Caki2 (cell line): ENCODE measurements at places on chromosomes 13 and 19. TPM values are rescaled to one million over a fixed set of nuclear protein-coding genes. Genes with fewer than 3 reads are reported as not detected.

- no peak for DNase-seq
These were observed 1.3 kb downstream of the FARP1 start for GRCh38 chr13:98144027-98144741.

DNA sequence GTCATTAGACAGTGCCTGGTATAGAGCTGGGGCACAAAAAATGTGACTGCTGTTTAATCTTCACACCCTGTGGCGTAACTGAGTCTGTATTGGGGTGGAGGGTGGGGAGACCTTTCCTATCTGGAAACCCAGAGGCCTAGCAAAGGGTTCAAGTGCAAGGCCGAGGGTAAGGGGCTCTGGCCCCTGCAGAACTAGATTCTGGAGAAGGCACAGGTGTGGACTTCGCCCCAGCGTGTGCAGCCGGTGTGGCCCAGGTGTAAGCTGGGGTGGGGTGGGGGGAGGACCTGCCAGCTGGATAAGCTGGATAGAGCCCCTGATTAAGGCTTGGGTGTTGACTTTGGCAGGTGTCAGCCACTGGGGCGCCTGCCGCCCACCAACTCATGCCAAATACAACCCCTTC lies 1.3 kb downstream of the RAB3D start:
- no peak for DNase-seq

DNA sequence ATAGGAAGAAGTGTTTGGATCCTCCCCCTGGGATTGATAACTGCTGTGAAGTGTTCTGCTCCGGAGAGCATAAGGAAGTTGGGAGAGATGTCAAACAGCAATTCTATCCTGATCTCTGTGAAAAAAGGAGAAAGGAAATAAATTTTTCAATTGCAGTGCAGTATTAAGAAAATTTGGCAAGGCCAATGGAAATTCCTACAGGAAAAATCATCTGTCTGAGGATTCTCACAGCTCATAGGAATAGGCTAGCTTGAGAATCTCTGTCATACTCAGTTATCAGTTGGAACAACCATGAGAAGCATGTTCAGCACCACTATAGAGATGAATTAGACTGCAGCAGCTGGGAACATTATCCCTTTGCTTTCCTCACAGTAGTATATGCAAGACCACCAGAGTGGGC lies 1238.9 kb upstream of the MIR17HG start:
- DNase-seq: no peak

- no peak for DNase-seq
These were observed 1.3 kb upstream of the CEACAM20 start for GRCh38 chr19:44530777-44531176.

DNA sequence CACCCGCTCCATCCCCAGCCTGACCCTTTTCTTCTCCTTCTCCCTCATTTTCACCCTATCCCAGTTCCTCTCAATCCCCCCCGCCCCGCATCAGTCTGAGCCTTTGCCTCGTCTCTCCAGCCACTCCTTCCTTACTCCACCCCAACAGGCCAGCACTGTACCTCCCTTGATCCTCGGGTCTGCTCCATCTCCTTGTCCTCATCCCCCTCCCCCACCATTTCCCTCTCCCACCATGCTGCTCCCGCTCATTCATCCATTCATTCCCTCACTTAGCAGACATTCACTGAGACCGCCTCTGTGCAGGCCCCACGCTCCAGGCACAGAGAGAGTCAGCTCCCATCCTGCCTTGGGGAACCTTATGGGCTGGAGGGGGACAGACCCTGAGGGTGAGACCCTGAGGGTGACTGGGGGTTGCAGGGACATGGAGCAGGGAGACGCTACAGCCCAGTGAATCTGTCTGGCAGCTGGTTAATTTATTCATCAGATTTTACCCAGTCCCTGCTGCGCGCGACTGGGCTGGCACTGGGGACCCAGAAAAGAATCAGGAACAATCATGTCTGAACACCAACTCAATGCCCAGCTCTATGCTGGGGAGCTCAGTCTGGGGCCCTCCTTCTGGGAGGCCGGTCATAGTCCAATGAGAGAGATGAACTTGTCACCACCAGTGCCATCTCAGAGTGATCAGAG lies 881 bp downstream of the ARHGAP33 start:
- no peak for DNase-seq

Gene CCL25
- not detected in 2 replicates for total RNA-seq

Gene BICRA
- total RNA-seq: 0.29 and 0.34 TPM in 2 replicates

GRCh38 chr13:88459331-88459730 lies 788.2 kb downstream of the SLITRK5 start:
- DNase-seq: no peak

Gene ZNF836
- total RNA-seq: 0.06 and 1.1 TPM in 2 replicates

- no peak for DNase-seq
These were observed 27.5 kb downstream of the MICU2 start for GRCh38 chr13:21576426-21576825.

DNA sequence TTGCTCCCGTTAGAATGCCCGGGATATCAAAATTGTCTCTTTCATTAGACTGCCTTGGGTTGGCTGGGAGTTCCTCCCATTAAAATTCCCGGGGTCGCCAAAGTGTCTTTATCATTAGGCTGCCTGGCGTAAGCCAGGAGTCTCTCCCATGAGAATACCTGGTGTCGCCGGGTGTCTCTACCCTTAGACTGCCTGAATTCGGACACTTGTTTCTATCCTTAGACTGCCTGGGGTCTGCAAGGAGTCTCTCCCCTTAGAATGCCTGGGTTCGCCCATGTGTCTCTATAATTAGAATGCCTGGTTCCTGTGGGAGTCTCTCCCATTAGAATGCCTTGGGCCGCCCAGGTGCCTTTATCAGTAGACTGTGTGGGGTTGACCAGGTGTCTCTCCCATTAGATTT lies 1538.2 kb downstream of the UQCRFS1 start:
- no peak for DNase-seq

DNA sequence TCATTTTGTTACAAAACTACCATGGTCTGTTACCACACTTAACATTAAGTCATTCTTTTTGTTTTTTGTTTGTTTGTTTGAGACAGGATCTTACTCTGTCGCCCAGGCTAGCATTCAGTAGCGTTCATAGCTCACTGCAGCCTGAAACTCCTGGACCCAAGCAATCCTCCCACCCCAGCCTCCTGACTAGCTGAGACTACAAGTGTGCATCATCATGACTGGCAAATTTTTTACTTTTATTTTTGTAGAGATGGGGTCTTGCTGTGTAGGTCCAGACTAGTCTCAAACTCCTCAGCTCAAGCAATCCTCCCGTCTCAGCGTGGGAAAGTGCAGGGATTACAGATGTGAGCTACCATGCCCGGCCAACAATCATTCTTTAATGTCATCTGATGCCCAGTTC lies 3.3 kb downstream of the ALDH16A1 start:
- DNase-seq: peak; percentile 32

Gene DGKH
- 1.9 and 2.3 TPM in 2 replicates for total RNA-seq

Gene GPI
- total RNA-seq: 829 and 893 TPM in 2 replicates

GRCh38 chr13:56659041-56659471 lies 481.7 kb upstream of the PRR20A start:
- DNase-seq: no peak

- DNase-seq: no peak
These were observed 145.6 kb downstream of the SHISA2 start for GRCh38 chr13:25906191-25906661.

Gene ZNF235
- total RNA-seq: 0.84 and 1.3 TPM in 2 replicates

GRCh38 chr19:11586331-11586730 lies 8.9 kb upstream of the ACP5 start:
- no peak for DNase-seq

- DNase-seq: no peak
These were observed 83.8 kb upstream of the WASF3 start for GRCh38 chr13:26473571-26474230.

- no peak for DNase-seq
These were observed 57.3 kb downstream of the IRS2 start for GRCh38 chr13:109728791-109729731.

DNA sequence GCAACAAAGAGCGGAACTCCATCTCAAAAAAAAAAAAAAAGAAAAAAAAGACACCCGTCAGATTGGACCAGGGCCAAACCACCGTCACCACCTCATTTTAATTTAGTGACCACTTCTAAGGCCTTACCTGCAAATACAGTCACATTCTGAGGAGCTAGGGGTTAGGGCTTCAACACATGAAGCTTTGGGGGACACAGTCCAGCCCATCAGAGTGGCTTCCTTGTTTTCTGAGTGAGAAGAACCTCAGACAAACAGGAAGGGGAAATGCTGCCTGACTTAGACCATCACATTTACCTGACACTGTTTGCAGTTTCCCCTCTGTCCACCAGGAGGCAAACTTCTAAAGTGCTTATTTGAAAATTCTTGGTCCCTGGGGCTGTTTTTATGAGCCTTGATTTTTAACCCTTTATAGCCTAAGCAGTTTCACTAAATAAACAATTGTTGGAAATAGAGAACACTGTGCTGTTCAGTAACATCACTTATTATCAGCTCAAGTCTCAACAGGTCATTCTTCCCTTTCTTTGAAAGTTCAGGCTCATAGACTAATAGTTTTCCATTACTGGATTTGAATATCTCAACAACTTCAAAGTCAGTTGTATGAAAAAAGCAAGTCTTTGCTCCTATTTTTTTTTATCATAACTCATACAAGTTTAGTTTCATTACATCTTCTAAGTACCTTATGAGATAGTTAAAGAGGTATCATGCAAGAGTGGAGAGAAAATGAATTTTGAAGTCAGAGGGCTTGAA lies 74.9 kb upstream of the WASF3 start:
- peak; percentile 41 for DNase-seq

- no peak for DNase-seq
These were observed 547.9 kb downstream of the GPC6 start for GRCh38 chr13:93774506-93774905.

DNA sequence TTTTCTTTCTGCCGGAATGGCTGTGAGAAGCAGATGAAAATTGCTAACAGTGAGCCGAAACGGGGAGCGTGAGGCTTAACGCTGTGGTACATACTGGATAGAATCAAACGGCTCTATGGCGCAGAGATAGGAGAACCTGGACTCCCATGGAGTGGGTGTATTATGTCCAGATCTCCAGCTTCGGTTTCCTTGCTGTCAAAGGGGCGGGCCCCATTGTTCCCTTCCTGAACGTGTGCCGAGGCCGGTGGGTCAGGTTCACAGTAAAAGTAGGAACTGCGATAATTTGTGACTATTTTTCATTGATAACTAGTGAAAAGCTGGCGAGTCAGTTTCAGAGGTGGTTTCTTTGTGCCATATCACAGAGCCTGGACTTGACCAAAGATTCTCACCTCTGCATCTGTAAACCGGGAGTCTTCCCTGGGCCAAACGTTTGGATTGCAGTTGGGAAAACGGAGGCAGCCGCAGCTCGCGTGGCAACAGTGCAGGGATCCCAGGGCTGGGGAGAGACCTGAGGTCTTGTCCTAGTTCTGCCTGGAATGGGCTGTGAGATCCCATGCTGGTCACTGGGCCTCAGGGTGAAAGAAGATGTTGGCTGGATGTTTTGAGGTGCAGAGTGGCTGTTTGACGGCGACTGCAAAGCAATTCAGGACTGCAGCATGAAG lies 752 bp downstream of the RPL18A start:
- DNase-seq: no peak

DNA sequence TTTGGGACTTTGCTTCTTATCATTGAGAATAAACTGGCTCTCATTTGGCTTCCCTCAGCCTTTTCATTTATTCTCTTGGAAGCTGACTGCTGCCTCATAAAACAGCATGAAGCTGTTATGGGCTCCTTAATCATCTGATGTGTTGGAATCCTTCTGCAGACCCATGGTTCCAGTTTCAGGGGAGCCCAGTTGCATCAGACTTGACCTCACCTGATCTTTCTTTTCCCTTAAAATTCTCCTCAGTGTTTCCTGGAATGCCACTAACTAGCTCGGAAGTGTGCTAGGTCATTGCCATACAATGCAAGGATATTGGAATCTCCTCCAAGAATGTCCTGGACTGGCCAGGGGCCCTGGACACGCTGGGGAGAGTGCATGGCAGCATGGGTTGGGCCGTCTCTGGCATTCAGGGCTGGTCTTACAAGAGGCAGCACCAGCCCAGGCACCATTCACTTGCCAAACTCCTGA lies 158.7 kb downstream of the FLT1 start:
- DNase-seq: no peak

Gene DHDH
- total RNA-seq: 1.6 and 4.4 TPM in 2 replicates

GRCh38 chr13:41199079-41199478 lies 4.7 kb upstream of the KBTBD7 start:
- no peak for DNase-seq

DNA sequence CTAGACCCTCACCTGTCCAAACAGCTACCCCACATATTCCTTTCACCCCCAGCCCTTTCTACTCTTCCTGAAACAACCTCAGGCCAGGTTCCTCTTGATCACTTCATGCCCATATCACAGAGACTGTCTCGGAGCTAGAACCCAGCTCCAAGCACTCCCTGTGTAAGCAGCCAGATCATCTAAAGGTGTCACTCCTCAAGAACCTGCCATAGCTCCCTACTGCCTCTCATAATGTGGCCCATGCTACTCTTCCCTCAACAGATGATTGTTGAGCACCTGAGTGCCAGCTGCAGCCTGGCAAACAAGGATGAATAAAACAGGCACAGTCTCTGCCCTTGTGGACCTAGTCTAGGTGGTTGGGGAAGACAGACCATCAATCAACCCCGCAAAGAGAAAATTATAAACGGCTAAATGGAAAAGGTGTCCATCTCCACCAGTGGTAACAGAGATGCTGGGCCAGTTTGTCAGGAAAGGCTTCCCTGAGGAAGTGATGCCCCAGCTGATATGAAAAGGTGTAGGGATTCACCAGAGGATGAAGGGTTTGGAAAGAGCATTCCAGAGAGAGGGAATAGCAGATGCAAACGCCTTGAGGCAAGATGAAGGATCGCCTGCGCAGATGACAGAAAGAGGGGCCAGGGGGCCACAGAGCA lies 8.3 kb downstream of the EPS15L1 start:
- no peak for DNase-seq

GRCh38 chr19:13610039-13610691 lies 103.9 kb upstream of the CACNA1A start:
- DNase-seq: peak; percentile 27

DNA sequence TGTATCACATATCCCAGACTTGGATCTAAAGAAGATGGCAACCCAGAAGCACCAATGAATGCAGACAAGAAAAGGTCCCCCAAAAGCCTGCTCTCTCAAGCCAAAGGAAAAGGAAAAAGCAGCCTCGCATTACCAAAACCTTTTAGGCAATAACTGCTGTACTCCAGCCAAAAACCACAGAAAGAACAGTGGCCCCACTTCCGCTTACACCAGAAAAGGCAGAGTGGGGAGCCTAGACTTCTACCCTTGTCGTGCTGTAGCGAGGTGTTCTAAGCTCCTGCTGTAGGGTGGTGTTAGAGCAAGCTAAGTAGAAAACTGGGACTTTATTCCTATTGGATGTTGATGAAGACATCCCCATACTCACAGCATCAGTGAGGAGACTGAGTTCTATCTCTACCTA lies 244.0 kb upstream of the RXFP2 start:
- no peak for DNase-seq

GRCh38 chr13:112661291-112661690 lies 28.5 kb upstream of the ATP11A start:
- no peak for DNase-seq

DNA sequence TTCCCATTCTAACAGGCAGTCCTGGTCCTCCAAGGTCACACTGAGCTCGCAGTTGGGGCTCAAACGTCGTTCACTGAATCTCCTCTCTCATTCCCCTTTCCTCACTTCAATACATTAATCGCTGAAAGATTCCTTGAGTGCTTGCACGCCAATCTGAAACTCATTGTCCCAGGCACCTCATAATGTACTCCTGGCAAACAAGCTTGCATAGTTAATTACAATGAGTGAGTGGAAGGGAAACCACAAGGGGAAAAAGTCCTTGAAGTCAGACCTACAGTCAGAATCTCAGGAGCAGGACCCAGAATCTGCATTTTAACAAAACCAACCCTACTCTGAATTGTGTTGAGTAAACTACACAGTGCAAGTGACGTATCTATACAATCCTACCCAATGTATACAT lies 86.9 kb downstream of the CRYL1 start:
- no peak for DNase-seq

GRCh38 chr13:61162636-61163035 lies 253.0 kb downstream of the PCDH20 start:
- no peak for DNase-seq

Gene PTOV1
- 126 and 143 TPM in 2 replicates for total RNA-seq

Gene RFXAP
- total RNA-seq: 4.2 and 4.5 TPM in 2 replicates
